LNCaP clone FGC (cell line): ENCODE measurements at places on chromosomes 3 and 15.
A peak's percentile ranks its signal among the peaks of the same experiment; 100 is the strongest.

- no peak for DNase-seq
Measured at GRCh38 chr3:58206406-58207011, 4.3 kb downstream of the DNASE1L3 start.

DNA sequence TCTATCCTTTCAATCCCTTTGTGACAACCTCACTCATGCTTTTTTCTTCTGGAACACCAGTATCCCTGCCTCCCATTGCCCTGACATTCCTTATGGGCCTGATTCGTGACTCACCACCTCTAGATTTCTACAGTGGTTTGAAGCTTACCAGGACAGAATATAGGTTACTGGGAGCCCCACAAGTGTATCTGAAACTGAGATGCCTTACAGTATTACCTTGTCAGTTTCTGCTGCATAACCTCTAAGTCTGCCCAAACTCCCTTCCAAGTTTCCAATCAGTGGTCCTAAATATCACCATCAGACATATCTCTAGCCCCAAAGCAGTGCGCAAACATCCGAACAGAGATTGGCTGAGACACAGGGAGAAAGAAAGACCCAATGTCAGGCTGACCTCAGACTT, 5.6 kb downstream of the CPB1 start:
- no peak for DNase-seq

- no peak for DNase-seq
Measured at GRCh38 chr3:1960506-1960905, 138.2 kb upstream of the CNTN4 start.

GRCh38 chr3:48681974-48682610, 3.6 kb downstream of the NCKIPSD start:
- no peak for DNase-seq

DNA sequence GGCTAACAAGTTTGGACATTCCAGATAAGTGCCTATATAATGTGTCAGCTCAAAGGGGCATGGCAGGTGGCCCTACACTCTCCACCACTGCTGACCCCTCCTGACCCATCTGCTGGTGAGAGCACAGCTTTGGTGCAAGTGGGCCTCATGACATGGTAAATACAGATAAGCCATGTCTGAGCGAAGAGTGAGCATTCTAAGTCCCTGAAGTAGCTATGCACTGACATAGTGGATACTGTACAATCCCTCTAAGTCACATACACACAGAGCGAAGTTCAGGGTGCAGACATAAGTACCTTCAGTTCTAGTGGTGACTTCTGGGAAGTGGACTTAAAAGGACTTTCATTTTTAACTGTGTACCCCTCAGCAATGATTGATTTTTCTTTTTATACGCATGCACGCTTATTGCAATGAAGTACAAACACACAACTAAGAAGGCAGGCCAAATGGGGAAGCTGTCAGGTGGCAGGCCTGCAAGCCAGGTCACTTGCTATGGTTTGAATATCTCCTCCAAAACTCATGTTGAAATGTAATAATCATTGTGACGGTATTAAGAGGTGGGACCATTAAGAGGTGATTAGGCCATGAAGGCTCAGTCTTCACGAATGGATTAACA, 41.5 kb downstream of the TBC1D2B start:
- no peak for DNase-seq

GRCh38 chr15:28984421-28985315, 98.9 kb downstream of the APBA2 start:
- DNase-seq, result no peak

- DNase-seq, result no peak
Measured at GRCh38 chr15:33119865-33120264, 74.6 kb downstream of the FMN1 start.

DNA sequence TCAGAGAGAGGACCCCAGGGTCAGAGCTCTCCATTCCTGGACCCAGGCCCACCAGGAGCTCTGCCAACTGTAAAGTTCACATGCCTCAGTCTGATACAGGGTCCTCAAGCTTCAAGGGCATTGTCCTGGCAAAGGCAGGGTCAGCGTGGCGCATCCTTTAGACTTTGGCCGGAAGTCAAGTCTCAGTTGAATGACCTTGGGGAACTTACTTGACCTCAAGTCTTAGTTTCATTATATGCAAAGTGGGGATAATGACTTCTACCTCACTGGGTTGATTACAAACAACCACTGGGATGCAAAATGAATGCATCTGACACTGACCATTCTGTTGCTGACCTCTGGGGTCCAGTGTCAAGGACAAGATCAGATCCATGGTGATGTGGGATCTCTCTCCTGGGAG, 70.6 kb upstream of the CTSH start:
- DNase-seq, result no peak

DNA sequence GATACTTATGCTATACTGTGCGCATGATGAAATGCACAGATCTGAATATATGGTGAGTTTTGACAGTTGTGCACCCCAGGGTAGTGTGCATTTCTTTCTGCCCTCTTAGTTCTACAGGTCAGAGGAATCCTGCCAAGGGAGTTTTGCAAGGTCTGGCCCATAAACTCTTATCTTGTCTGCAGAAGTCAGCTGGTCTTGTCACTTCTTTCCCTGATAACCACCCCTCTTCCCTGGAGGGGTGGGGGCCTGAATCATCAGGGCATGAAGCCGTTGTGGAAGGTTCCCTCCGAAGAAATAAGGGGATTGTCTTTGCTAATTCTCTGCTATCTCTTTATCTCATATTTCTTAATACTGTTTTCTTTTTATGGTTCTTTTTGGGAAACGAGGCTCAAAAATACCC, 30.4 kb downstream of the TRIM71 start:
- peak; percentile 48 for DNase-seq

DNA sequence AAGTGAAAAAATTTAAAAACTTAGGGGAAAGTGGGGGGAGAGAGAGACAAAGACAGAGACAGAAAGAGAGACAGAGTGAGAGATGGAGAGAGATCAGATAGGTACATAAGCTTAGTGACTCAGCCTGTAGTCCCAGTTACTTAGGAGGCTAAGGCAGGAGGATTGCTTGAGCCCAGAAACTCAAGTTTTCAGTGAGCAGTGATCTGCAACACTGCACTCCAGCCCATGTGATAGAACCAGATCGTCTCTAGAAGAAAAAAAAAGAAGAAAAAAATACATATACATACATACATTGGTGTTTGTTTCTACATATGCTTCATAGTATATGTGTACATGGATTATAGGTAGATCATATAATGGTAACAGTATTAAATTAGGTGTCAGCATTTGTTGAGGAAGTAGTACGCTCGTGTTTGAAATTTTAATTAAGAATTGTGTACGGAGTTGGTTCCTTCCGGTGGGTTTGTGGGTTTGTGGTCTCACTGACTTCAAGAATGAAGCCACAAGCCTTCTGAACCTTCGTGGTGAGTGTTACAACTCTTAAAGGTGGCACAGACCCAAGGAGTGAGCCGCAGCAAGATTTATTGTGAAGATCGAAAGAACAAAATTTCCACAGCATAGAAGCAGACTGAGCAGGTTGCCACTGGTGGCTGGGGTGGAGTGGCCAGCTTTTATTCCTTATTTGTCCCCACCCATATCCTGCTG, 38.3 kb upstream of the SNRPN start:
- DNase-seq, result no peak

DNA sequence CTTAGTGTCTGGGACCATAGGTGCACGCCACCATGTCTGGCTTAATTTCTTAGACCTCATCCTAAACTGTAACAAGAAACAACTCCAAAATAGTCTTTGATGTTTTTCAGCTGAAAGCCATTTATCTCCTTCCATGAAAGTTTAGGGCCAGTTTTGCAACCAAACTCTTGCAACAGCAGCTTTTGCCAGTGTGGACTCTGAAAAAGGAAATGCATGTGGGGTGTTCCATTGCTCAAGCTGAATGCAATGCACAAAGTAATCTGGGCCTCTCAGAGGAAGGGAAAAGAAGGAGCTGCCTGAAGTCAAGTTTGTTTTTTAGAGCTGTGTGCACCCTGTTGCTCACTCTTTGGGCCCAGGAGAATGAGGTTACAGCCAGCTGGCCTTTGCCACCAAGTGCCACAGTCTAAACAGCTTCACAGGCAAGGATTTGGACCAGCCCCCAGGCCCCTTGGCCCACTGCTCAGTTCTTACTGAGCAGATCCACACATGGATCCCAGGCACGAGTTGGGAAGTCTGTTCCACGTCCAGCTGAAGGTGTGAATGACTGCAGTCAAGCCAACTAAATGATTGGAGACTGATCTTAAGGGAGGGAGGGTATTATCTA, 212.3 kb upstream of the LRRFIP2 start:
- no peak for DNase-seq

DNA sequence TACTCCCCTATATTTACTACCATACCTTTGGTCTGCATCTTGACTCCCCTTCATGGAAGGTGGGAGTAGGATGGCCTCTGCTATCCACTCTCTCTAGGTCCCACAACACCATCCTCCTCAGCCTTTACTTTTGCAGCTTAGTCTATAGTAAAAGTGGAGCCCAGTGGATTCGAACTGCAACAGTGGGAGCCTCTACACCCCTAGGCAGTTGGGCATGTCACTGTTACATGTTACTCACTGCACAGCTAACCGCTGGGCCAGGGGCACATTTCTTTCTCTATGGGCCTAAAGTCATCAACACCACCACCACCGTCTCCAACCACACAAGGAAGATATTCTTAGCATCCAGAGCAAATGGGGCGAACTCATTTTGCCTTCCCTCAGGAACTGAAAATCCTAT, 62.9 kb downstream of the KLF13 start:
- no peak for DNase-seq

GRCh38 chr3:150870406-150870805, 34.8 kb downstream of the MINDY4B start:
- DNase-seq, result no peak
